ENCODE measurements at places on chromosomes 7 and 10. TPM values are rescaled to one million over a fixed set of nuclear protein-coding genes. Genes with fewer than 3 reads are reported as not detected.
A peak's percentile ranks its signal among the peaks of the same experiment; 100 is the strongest.

GRCh38 chr7:116575853-116576252, 51.0 kb downstream of the CAV1 start:
- no peak for DNase-seq

DNA sequence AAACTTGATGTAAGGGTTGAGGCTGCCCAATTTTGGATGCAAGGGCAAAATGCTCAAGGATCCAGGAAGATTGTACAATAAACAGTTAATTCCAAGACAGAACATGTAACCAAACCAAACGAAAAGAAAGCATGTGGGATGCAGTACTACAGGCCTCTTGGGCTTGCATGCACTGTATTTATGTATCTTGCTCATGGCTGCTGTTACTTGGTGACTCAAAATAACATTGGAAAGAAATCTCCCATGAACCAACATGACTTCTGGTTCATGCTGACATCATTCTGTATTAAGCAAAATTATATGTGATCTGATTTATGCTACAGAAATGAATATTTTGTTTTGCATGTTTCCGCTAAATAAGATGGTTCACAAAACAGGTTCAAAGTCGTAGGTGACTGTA, 65.9 kb upstream of the FZD1 start:
- DNase-seq = no peak

- no peak for DNase-seq
Measured at GRCh38 chr10:49242604-49243003, 54.4 kb upstream of the TMEM273 start.

- DNase-seq = no peak
Measured at GRCh38 chr7:82204694-82205093, 238.9 kb downstream of the CACNA2D1 start.

DNA sequence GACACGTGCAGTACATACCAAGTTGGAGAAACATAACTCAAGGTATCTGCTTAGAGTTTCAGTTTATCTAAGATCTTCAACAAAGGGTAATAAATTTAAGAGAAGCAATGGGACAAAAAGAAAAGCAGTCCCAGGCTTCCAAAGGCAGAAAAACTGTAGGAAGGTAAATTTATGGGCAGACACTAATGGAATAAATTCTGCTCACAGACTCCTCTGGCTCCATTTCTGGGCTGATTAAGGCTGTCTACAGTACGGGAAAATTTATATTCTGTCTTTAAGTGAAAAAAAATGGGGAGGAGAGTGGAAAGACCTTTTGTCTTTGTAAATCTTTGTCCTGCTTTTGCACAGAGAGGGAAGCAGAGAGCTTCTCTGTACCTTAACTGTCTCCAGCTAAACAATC, 587.5 kb upstream of the IGFBP3 start:
- DNase-seq = no peak

- no peak for DNase-seq
Measured at GRCh38 chr7:803243-803635, 29.0 kb upstream of the SUN1 start.

DNA sequence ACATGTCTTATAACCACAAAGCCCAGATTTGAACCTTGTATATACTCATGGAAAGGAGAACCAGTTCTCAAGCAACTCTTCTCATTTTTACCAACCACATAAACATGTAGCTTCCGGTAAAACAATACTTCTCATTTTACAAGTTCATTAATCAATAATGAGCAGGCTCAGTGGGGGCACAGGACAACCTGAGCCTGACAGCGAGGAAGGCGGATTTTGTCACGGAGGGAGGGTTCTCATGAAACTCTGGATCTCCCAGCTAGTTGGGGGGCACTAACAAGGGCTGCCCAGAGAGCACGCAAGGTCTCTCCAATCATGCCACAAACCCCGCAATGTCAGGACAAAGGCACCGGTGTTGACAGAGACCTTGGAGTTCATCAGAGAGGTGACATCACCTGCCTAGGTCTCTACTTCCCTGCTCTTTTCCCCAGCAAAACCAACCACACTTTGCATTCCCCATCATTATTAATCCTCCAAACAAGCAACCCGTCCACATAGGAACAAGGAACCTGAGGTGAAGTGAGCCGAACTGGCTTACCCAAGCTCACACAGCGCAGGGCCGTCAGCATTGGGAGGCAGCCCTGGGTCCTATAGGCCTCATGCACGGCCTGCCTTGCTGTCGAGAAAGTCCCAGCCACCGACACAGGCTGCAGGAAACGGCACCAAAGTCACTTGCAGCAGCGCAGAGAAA, 192.1 kb upstream of the KLF14 start:
- DNase-seq = no peak

- DNase-seq = no peak
Measured at GRCh38 chr10:1779796-1780195, 42.5 kb upstream of the ADARB2 start.

DNA sequence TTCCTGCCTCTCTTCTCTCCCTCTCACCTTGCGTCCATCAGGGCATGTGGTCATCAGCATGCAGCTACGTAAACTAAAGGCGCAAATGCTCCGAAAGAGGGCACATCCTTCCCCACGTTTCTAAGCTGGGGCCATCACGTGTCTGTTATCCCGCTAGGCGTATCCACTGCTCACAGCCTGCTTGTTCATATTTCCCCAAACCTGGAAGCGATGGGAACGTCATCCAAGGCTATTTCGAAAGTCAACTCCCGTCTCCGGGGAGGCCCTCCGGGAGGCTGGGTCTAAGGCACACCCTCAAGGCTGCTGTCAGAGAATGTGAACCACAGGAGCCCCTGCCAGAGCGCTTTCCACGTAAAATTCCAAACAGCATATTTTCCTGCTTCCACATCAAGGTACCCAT, 199.2 kb downstream of the DIP2C start:
- DNase-seq = no peak

GRCh38 chr7:86645676-86646276, 2.1 kb downstream of the GRM3 start:
- DNase-seq = no peak

- DNase-seq = peak; percentile 75
Measured at GRCh38 chr10:93436591-93437085, 45.5 kb downstream of the MYOF start.

DNA sequence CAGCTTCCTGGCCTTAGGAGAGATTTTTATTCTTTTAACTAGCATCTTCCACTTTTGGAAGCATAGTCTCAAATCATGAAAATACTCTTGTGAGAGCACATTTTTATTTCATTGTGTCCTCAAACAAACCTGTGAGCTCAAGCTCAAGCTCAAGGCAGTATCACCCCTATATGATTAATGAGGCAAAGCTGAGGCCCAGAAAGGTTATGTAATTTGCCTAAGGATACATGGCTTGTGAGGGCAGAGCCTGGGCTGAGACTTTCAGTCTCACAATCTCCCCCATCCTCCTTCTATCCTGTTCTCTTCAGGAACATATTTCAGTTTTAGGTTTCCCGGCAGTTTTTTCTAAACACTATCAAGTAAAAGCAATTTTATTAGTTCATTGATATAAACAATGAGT, 359.5 kb downstream of the PTEN start:
- DNase-seq = no peak

DNA sequence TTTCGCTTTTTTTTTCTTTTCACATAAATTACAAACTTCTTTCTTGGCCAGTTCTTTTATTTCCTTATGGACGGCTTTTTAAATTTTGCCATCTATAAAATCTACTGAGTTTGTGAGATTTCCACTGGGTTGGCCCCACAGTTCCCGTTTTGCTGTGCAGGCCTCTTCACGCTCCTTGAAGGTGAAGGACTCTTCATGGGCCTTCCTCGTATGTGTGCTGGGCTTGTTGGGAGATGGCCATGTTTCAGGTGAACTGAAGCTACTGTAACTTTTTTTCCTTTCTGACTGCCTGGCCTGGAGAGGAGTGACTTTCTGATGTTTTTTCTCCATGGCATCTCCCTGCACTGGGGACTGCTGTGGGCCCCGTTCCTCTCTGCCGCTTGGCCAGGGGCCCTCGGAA, 262.4 kb downstream of the COBL start:
- DNase-seq = no peak

- no peak for DNase-seq
Measured at GRCh38 chr7:118452128-118452527, 227.6 kb downstream of the ANKRD7 start.

GRCh38 chr7:85483177-85483576, 296.3 kb upstream of the SEMA3D start:
- DNase-seq = no peak

DNA sequence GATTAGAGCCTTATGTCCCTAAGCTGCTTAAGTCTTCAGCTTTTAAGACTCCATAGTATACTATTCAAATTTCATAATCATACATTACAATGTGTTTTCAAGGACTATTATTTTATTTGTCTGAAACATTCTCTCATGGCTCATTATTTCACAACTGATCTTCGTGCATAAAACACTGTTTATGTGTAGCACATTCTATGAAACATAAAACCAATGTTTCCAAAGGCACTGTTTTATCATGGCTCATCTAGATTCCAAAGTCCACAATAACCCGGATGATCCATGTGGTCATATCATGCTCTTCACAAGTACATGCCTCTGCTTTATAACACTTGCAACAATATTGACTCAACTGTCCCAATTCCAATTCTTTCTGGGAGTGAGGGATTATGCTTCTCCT, 806.1 kb downstream of the TNS3 start:
- no peak for DNase-seq

GRCh38 chr10:125559210-125559609, 123.8 kb downstream of the TEX36 start:
- DNase-seq = no peak

Gene WEE2
- total RNA-seq = not detected

Gene ACADSB
- 7.3 TPM for total RNA-seq

Gene PIP4K2A
- 16.1 TPM for total RNA-seq

Gene CYP26A1
- total RNA-seq = 2.2 TPM

Gene OPN4
- total RNA-seq = 0.23 TPM

Gene EN2
- total RNA-seq = not detected

Data from PC-9 (cell line).